Activated B cell treated with CpG ODN at 0.5 μM for 24 hours (primary cell): ENCODE measurements at places on chromosomes 16 and 17.

- DNase-seq, result no peak
Observed at GRCh38 chr16:86498671-86499439, 11.5 kb upstream of the FOXF1 start.

DNA sequence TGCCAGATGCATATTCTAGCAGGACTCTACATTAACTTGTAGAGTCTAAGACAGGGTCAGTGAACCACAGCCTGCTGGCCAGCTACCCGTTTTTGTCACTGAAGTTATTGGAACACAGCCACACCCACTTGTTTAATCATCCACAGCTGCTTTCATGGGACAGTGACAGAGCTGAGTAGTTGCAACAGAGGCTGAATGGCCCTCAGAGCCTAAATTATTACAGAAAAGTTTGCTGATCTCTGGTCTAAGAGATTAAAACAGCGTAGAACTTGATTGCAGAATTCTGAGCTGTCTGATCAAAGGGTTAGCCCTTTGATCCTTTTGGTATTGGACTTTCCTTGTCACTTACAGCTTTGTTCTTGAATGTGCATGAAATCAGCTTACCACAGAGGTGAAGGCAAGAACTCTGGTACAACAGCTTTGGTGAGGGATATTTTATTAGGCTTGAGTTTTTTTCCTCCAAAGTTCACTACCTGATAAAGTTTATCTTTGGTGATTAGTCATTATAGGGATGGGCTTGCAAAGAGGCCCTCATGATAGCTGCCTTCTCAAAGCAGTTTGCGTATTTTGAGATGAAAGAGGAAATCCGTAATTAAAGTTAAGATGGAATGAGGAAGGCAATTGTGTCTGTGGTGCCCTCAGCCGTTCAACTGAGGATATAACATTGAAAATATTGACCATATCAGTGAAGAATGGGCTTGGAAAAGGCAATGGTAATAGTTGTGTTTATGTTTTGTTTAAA is 23.6 kb downstream of the ALDH3A2 start:
- no peak for DNase-seq

DNA sequence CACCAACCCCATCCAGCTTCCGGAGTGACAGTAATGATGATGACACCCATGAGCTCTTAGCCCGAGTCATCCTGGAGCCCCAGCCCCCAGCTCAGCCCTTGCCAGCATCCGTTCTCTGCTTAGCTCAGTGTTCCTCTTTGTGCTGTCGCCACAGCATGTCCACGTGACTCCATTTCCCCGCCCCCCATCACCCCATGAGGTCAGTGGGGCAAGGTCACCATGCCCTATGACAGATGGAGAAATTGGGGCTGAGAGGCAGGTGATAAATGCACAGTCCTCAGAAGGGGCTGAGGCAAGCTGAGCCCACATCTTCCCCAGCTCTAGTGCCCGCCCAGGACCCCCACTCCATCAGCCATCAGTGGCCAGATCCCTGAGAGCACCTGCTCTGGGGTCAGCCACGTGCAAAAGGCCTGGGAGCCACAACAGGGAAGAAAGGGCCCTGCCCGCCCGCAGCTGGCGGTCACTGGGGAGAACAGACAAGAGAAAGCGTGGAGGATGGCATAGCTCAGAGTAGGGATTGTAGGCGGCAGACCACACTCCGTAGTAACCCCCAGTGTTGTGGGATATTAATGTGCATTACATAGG is 17.1 kb downstream of the ITGB4 start:
- no peak for DNase-seq

DNA sequence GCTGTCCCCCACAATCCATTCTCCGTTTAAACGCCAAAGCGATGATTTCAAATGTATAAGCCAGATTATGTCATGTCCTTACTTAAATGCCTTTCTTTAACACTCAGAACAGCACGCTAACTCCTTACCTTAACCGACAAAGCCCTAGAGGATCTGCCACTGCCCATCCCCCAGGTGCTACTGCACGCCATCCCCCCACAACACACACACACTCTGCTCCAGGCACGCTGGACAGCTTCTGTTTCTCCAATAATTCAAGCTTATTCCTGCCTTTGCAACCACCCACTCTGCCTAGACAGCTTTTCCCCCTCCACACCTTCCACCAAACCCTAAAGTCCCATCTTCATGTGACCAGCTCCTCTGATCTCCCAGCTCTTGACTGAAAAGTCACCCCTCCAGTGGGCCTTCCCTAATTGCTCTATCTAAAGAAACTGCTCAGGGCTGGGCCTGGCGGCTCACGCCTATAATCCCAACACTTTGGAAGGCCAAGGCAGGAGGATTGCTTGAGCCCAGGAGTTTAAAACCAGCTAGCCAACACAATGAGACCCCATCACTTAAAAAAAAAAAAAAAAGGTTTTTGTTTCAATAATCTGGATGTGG is 38.9 kb upstream of the RPL38 start:
- DNase-seq, result no peak

GRCh38 chr16:15899538-15900100 is 11.2 kb upstream of the CEP20 start:
- DNase-seq, result no peak

DNA sequence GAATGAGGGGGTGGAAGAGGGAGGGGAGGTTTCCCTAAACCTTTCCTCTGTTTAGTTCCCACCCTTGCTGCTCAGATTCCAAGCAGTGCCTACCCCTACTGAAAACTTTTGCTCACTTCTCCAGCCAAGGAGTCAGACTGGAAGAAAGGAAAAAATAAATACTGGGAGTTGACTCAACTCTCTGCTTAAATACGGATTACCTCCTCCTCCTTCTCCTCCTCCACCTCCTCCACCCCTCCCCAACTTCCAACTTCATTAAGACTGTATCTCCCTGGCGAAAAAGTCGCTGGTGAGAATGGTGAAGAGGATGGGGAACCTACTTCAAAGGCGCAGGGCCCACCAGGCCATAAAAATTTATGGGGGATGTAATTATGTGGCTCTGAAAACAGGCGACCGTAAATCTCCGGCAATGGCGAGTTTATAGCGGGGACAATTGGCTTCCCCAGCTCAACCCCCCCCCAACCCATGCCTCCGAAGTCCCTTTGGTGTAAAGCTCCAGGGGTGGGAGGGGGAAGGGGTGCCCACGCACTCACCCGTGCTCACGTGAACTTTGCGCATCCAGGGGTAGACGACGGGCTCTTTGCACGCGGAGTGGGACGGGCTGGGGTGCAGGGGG is 712 bp downstream of the HOXB4 start:
- DNase-seq, result no peak

DNA sequence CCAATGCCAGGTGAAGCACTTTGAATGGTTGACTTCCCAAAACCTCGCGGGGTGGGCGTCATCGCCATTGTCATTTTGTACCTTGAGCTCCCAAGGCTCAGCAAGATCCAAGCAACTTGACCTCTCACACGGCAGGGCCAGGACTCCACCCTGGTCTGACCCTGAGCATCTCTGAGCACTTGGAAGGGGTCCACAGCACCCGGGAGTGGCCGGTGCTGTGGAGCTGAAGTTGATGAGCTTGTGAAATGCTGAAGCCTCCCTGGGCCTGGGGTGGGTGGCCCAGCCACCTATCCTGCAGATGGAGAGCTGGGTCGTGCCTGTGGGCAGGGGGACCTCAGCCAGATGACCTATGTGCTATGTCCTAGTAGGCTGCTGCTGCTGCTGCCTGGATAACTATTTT is 283.3 kb upstream of the FOXF1 start:
- DNase-seq, result no peak
